ENCODE measurements at places on chromosomes 7 and 10.

DNA sequence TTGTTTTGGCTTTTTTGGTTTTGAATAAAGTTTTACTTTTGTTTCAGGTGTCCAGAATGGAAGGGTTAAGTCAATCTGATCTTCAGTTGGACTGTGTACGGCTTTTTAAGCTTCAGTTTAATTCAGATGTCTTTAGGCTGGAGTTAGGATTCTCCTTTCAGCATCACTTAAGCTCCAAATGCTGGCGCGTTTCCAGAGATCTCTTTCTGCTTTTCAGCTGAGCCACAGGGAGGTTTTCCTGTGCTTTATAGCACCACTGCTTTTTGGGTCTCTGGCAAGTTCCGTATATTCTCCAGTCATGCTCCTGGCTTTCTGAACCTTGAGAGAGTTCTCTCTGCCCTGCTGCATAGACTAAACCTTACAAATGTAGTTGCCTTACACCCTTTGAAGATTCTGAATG is 60.0 kb downstream of the VTI1A start:
- no peak for DNase-seq

DNA sequence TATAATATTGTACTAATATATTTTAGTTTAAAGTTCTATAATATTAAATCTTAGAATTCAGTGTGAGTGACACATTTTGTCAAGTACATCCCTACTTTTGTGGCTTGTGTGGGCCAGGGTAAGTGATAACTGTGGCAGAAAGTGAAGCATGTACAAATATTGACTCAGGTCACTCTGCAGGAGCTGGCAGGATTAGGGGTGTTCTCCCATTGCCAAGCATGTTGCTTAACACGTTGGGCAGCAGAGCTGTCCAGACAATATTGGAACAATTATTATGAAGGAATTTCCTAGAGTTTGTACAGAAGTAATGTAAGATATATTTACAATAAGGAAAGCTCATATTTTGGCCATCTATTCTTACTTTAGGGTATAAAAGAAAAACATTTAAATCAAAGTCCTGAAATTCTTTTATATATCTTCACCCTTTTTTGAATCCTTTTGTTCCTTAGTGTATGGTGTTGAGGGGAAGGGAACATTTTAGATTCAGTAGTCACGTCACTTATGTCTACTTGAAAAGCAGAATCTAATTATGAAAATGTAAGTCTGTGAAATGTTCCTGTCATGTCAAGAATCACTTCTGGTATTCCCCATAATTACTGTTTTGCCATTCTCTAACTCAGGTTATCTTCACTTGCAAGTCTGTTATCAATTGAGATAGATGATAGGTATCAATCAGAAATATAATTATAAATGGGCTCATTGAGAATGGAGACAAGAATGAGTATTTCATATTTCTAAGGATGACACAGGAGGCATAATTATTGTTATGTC is 4.0 kb downstream of the HDAC9 start:
- peak; percentile 32 for DNase-seq

GRCh38 chr7:41975849-41976248 is 261.2 kb downstream of the GLI3 start:
- peak; percentile 66 for DNase-seq

DNA sequence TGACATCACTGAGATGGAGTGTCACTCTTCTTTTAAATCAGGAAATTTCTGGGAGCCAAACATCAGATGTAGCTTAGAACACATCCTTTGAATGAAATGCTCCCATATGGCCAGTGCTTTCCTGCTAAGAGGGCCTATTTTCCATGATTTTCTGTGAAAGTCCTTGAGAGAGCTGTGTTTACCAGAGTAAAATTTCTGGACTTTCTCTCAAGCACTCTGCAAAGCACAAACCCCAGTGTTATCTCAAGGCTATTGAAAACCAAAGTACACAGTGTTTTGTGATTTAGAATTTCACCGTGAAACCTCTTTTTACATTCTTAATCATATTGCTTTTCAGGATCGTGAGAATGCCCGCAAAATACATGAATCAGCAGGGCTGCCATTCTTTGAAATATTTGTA is 54.0 kb downstream of the PAPSS2 start:
- DNase-seq, result no peak

DNA sequence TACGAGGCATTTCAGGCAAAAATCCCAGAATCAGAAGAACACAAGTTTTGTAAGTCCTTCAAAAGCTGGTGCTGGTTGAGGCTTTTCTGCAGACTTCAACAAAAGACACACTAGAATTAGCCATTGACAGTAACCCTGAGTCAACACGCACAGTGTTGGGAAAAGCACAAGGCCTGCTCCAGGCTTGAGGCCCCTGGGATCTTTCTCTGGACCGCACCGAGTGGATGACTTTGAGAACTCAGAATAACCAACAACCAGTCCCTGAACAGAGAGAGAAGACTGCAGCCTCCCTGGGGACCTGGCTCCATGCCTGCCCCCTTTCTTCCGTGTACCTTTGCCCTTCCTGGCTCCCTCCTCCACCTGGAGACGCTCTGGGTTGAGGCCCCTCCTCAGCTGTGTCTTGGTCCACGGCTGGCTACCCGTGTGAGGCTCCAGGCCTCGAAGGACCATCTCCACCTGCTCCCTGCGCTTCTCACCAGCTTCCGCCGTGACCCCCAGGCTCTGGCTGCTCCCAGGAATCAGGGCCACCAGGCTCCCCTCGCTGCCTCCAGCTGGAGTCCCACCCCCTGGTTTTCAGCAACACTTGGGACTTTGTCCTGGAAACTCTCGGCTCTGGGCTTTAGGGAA is 28.4 kb downstream of the DIP2C start:
- no peak for DNase-seq

DNA sequence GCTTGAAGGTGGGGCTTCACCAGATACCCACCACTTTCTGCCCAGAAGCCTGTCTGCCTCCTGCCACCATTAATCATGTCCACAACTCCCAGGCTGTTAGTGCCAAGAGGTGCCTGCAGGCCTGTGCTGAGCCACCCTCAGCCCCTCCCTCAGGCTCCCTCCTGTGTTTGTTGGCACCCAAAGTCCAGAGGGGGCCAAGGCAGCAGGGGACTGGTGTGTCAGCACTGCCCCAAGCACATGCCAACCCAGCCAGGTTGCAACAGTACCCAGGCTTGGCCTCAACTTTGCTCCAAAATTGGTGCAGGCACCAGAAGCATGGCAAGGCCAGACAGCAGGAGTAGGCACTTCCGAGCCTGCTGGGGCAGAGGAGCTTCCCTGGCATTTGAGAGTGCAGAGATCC is 111.3 kb downstream of the HPSE2 start:
- no peak for DNase-seq

GRCh38 chr7:12431886-12432556 is 28.4 kb upstream of the VWDE start:
- no peak for DNase-seq

- no peak for DNase-seq
Measured at GRCh38 chr7:75579899-75580298, 87.8 kb downstream of the SPDYE5 start.

DNA sequence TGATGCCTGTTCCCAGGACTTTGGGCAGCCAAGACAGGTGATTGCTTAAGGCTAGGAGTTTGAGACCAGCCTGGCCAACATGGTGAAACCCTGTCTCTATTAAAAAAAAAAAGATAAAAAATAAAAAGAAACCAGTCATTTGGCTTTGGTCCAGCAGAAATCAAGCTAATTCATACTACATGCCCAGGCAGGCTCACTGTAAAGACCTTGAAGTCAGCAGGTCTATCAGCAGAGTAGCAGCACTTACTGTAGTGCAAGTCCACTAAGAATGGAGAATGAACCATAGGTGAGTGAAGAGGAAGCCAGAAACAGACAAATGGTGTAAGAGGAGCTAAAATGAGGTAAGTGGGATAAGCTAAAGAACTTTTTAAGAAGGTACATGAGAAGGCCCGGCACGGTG is 24.7 kb downstream of the PSPH start:
- peak; percentile 73 for DNase-seq

DNA sequence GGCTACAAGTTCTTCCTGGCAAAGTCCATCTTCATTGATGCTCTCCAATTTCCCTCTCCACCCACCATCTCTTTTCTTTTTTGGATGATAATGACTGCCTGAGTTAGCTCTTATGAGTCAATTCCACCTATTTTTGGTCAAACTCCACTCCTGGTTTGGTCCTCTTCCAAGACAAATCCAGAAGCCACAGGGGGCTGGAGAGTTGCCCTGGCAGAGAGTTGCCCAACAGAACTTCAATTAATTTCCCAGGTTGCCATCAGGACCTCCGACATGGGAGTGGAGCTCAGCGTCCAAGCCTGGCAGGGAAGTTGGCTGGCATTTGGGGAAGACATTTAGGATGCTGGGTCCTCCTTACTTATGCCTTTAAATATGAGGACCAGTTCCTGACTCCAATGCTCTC is 29.2 kb upstream of the KCNMA1 start:
- DNase-seq, result peak; percentile 89

DNA sequence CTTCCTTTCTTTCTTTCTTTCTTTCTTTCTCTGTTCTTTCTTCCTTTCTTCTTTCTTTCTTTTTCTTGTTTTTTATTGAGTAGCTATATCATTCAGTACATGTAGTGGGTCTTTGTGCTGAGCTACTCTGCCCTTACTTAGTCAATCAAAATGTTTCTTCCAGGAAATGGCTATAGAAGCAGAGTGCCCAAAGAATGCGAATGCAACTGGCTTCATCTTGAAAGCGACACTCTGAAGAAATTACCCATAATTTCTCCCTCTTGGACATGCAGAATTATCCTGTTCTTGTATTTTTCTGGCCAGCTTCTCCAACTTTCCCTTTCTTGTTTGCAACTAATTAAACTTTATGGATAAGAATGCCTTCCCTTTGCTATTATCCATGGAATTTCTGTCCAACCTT is 441.5 kb downstream of the MAGI2 start:
- no peak for DNase-seq

DNA sequence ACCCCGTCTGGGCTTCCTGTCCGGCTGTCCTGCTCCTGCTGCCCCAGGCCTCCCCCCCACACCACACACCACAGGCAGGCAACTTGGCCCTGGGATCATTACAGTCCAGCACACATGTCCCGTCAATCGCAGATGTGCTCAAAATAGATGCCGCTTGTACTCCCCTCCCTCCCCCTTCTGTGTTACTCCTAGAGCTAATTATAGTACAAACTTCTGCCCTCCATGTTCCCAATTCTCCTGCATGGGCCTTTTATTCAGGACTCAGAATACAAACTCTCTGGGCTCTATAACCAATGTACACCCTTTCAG is at the start of gene SYNPO2L:
SYNPO2L (minus strand) TSS at position 40 of the 309 bp plus-strand sequence. CDS start 107 bp downstream, outside the sequence.
- DNase-seq, result no peak

Measured in MCF 10A (cell line).